ENCODE measurements at places on chromosomes 3 and 15.

GRCh38 chr3:192794216-192794615 is 66.9 kb upstream of the FGF12 start:
- DNase-seq, result no peak

GRCh38 chr15:52652286-52652685 is 26.9 kb downstream of the ATOSA start:
- DNase-seq, result no peak

GRCh38 chr3:181629029-181629428 is 82.7 kb upstream of the SOX2 start:
- no peak for DNase-seq

DNA sequence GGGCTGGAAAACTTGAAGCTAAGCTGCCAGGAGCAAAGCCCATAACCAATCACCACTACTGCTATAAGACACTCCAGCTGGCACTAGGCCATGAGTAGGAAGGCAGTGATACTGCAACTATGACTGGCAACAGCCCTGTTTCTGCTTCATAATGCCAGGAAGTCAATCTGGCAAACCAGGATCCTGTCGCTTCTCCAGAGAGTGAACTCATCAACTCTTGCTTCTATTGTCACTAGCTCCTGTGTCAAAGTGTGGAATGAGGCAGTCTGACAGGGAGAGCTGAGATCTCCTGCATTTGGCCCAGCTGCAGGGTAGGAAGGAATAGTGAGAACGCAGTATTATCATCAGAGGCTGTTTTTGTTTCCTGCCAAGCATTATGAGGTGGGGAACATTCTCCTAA is 105.3 kb downstream of the CTNNB1 start:
- no peak for DNase-seq

DNA sequence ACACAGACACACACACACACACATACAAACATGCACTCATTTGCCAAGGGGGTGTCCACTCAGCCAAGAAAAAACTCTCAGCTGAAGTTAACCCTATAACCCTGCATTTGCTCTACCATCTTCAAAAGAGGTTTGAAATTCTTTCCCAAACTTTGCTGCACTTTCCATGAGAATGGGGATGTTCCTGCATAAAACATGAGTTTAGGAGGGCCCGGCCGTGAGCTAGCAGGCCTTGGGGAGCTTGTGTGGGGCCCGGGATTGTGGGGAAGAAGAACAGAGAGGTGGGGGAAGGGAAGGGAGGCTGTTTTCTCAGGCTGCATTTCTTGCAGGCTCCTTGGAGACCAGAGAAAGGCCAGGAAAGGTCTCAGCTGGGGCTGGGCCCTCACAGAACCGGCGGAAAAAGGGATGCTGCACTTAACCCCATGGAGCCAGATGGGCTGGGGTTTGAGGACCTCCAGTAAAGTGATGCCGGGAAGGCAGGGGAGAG is 40.8 kb downstream of the SEMA5B start:
- no peak for DNase-seq

DNA sequence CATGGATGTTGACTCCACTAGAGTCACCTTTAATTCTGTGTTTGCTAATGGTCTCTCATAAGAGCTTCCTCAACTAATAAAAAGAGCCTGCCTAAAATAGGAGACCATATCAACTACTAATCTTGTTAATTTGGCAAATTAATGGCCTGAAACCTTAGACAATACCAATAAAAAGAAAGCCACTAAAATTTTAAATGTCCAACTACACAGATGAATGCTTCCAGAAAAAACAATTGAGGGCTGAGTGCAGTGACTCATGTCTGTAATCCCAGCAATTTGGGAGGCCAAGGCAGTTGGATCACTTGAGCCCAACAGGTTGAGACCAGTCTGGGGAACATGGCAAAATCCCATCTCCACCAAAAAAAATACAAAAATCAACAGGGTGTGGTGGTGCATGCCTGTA is 230.9 kb downstream of the NSUN3 start:
- no peak for DNase-seq

GRCh38 chr15:100298257-100298656 is 43.5 kb downstream of the ADAMTS17 start:
- no peak for DNase-seq

DNA sequence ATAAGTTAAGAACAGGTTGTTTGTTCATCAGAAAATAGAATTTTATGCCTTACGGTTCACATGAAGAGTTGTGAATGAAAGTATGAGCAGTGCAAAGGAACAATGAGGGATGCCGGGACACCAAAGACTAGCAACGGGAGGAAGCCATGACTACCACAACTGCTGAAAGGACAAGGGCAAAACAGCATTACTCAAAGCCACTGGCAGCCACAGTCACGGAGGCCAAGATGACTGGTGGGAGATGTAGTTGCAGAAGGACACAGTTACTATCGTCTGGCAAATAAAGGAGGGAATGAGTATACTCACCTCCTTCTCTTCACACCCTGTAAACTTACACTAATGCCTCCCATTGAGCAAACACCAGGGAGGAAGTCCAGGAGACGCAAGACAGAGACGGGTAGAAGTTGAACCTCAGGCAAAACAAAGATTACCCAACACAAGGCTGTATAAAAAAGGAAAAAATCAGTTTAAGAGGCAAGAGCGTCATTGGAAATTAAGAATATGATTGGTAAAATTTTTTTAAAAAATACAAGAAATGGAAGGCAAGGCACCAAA is 675.5 kb downstream of the FHIT start:
- DNase-seq, result no peak

- no peak for DNase-seq
These were observed 27.0 kb downstream of the TM4SF4 start for GRCh38 chr3:149501524-149501923.

GRCh38 chr3:120331076-120331475 is 18.1 kb downstream of the LRRC58 start:
- DNase-seq, result no peak

DNA sequence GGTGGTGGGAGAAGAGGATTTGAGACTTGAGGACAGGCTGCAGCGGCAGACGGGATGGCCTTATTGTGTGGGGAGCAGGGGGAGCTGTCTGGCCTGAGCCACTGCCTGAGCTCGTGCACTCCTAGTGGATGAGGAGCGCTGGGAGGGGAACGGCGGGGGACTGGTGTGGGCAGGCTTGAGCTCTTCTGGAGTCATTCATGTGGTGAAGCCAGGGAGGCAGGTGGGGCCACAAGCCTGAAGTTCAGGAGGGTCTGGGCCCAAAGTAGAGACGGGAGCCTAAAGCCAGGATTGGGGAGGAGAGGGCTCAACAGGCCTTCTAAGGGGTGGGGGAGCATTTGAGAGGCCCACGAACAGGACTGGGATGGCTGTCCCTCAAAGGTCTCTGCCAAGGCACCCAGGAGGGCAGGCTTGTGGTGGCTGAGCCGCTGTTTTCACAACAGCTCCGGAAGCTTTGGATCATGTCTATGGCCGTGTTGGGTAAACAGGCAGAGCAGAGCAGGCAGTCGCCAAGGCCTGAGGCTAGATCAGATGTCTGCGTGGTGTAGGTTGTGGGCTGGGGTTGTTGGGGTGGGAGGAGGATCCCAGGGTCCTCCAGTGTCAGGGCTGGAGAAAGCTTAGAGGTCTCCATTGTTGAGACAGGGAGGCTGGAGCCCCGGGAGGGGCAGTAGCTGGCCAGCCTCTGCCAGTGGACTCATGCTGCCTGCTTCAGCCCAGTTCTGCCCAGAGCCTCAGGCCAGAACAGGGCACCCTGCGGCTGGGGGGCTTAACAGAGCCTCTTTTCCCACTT is 8.2 kb downstream of the PRKCD start:
- DNase-seq, result no peak

- no peak for DNase-seq
These were observed 369.5 kb downstream of the CNTN6 start for GRCh38 chr3:1462371-1462770.

GRCh38 chr3:111592936-111593335 is 2.2 kb downstream of the ZBED2 start:
- no peak for DNase-seq

GRCh38 chr15:22958487-22959280 is 21.5 kb downstream of the CYFIP1 start:
- DNase-seq, result no peak

DNA sequence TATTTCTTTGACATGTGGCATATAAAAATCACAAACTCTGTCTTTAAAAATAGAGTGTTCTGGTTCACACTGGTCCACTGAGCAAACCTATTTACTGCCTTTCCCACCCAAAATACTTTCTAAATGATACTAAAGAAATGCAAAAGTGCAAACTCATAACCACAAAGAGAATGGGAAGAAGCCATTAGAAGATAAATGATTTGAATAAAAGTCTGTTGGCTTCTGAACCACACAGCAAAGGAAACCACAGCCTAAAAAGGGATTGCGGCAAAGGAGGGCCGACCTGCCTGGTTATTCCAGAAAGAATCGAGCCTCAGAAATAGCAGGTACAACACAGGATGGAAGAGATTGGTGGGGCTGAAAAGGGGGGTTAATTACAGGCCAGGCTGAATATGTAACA is 599.5 kb downstream of the FHIT start:
- no peak for DNase-seq

All from activated CD4-positive, alpha-beta T cell treated with anti-CD3 and anti-CD28 coated beads for 24 hours (primary cell).